NCI-H1930 (cell line): ENCODE measurements at places on chromosomes 7 and 10.

DNA sequence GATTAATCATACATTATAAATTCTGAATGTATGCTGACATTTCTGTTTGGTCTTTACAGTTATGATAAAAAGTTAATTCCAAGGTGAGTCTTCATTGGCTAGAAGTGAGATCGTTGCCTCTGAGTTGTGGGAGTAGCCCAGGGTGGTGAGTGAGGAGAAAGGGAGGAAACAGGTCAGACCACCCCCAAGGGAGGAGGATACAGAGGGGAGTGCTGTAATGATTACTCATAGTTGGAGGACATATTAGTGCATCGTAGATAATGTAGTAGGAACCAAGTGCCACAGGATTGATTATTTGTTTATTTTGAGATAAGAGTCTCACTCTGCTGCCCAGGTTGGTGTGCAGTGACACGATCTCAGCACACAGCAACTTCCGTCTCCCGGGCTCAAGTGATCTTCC is 672.2 kb downstream of the INHBA start:
- no peak for DNase-seq

- DNase-seq, result no peak
Observed at GRCh38 chr7:132498319-132498718, 78.0 kb downstream of the PLXNA4 start.

GRCh38 chr7:124208642-124209041 is 175.8 kb upstream of the TMEM229A start:
- no peak for DNase-seq

DNA sequence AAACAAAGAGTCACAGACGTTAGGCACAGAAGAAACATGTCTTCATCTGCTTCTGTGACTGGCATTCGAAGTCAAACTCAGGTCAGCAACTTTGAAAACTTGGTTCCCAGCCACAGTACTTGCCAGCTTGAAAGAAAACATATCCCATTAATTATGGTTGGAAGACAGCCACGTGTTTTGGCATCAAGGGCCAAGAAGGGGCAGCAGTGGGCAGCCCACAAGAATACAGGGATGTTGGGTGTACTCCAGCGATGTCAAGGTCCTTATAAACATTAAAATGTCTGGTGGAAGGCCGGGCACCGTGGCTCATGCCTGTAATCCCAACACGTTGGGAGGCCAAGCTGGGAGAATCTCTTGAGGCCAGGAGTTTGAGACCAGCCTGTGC is 29.5 kb downstream of the JCAD start:
- no peak for DNase-seq

DNA sequence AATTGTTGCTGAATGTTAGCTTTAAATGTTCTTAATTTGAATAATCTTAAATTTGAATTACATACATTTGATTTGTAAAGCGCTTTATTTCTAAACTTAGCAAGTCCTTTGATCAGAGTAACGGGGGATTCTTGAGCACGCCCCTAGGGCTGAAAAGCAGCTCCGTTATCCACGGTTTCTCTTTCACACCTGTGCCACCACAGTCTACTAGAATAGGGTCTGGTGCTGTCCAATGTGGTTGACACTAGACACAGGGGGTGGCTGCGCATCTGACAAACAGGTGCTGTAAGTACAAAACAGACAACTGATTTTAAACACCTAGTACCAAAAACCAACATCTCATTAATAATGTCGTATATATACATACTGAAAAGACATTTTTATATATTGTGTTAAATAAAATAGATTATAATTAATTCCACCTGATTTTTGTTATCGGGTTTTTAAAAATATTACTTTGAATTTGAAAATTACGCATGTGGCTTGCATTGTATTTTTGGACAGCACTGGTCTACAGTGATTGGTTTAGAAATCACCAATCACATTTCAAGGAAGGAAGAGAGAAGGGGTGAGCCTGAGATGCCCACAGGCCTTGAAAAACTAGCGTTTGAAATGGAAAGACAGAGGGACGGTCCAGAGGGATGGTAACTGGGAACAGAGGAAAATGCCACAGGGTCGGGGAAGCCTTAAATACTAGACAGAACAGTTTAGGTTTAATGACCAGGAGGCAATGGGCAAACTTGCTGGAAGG is 7.3 kb downstream of the SEPHS1 start:
- DNase-seq, result no peak

DNA sequence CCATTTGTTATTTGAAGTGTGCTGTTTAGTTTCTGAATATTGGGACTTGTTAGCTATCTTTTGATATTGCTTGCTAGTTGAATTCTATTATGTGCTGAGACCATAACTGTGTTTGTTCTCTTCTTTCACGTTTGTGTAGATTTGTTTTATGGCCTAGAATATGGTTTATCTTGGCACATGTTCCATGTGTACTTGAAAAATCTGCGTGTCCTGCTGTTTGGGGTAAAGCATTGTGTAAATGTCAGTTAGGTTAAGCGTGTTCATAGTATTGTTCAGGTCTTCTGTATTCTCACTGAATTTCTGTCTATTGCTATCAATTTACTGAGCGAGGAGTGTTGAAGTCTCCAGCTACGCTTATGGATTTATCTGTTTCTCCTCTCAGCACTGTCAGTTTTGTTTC is 19.4 kb downstream of the MMP21 start:
- no peak for DNase-seq

- DNase-seq, result no peak
Observed at GRCh38 chr10:4399556-4399955, 426.5 kb upstream of the AKR1E2 start.

GRCh38 chr7:128271942-128272481 is 30.9 kb downstream of the LEP start:
- DNase-seq, result no peak

- no peak for DNase-seq
Observed at GRCh38 chr10:3756360-3756740, 28.7 kb downstream of the KLF6 start.

GRCh38 chr7:135980012-135980551 is 2.9 kb upstream of the MTPN start:
- no peak for DNase-seq

DNA sequence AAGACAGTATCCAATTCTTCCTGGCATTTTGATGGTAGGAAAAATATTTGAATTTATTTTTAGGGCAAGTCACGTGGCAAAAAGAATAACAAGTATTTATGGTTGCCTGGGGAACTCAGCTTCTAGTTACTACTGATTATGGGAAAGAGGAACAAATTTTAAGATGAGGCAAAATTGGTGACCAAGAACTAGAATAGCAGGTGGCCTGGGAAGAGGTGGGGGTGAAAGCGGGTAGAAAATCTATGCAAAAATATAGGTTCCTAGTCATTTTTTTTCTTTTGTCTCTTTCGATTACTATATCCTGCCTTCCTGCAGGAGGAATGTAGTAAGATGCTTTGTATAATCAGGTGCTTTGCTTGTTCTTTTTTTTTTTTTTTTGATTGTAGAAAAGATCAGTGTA is 27.8 kb downstream of the ENTPD1 start:
- DNase-seq, result no peak

GRCh38 chr10:13514296-13514695 is 14.5 kb downstream of the BEND7 start:
- no peak for DNase-seq

DNA sequence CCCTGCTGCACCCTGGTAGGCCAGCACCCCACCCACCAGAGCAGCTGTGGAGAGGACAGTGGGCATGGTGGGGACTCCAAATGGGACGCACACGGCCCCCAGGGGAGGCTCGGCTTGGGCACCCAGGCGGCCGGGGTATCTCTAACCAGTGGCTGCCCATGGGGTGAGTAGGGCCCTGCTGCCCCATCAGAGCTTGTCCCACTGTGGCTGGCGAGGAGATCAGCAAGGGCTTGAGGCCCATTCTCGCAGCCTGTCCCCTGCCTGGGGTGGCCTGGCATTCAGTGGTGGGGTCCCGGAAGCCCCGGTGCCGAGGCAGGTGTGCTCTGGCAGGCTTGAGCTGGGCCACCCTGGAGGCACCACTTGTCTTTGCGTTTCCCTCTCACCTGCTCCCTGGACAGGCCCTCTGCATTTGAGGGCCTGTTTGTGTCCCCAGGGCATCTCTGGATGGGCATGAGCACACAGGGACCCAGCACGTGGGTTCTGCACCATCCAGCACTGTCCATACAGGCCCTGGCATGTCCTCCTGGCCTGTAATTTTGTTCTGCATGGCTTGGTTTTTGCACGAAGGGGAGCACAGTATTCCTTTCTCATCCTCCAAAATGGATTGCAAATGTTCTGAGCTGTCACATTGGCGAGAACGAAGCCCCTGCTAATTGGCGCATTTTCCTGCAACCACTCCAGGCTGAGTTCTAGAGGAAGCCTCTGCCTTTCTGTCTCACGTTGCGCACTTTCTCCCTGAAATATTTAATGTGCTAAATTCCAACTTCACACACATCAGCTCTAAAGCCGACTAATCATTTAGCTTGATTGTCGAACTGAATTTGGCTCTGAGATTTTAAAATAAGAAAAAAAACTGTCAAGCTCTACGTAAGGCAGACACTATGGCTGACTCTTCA is 27.2 kb downstream of the PWWP2B start:
- DNase-seq, result no peak

DNA sequence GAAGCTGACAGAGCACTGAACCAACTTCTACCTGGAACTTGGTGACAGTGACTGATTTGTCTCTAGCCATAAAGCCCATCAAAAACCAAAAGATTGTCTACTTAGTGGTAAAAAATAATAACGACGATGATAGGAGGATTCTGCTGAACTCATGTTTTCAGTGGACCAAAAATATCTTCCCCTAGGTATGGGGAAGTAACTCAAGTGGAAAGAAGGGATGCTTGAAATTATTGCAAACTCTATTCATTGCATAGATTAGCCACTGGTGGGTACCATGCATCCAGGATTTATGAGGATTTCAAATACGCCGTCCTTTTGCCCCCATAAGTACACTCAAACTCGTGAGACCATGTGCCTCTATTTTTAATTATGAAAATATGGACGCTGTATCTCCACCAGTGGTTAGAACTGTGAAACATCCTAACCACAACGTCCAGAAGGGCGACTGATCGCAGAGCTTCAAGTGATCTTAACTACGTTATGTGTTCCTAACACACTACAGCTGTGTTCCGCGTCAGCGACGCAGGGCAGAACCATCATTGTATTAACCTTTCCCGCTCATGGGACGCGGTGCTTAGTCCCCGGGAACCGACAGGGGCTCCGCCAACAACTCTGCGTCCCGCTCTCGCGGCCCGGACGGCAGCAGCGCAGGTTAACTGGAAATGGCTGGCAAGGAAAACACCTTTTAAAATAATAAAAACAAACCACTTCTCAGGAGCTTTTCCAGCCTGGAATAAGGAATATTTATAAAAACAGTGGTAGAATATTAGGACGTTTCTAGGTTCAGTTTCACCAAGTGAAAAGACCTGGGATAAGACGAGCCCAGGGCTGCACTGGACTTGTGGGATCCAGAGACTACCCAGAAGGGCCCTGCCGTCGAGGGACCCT is 776 bp downstream of the PEX1 start:
- peak; percentile 39 for DNase-seq

DNA sequence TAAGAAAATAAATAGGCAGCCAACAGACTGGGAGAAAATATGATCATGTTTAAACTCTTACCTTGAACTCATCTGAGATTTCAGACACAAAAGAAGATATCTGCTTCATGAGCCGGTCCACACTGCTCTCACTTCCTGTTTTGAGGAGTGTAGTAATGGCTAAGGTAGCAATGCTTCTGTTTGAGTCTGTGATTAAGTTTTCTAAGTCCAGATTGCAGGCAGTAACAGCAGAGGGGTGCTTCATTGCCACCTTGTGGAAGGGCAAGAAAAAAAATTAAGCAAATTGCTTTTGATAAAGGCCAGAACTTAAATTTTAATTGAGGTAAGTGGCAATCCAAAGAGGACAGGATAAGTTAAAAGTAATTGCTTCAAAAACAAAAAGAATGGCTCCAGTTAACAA is 69.1 kb downstream of the MEST start:
- no peak for DNase-seq
